H9 (cell line): ENCODE measurements at places on chromosomes 7 and 10. TPM values are rescaled to one million over a fixed set of nuclear protein-coding genes. Genes with fewer than 3 reads are reported as not detected.

- DNase-seq: no peak
These were observed 483.0 kb upstream of the SORCS1 start for GRCh38 chr10:107647462-107647861.

Gene FAM180A
- not detected in 2 replicates for total RNA-seq

- no peak for DNase-seq
These were observed 61.4 kb upstream of the PPP1R3C start for GRCh38 chr10:91694170-91694794.

DNA sequence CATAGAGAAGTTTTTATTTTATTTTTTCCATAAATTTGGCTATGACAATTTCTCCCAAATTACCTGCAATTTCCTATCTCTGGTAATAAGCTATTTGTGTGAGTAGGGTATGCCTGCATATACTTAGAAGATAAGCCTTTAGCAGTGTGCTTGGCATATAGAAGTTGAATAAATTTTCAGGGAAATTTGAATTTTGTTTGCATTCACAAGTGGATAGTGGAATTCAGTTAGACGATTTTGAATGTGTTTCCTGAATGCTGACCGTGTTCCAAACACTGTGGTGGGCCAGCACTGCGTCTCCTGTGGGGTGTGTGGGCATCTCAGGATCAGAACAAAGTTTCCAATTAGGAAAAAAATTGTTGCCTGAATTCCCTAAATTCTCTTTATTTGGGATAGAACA lies 99.3 kb downstream of the PPP1R17 start:
- no peak for DNase-seq

GRCh38 chr10:48527756-48528155 lies 77.1 kb downstream of the ARHGAP22 start:
- peak; percentile 8 for DNase-seq

DNA sequence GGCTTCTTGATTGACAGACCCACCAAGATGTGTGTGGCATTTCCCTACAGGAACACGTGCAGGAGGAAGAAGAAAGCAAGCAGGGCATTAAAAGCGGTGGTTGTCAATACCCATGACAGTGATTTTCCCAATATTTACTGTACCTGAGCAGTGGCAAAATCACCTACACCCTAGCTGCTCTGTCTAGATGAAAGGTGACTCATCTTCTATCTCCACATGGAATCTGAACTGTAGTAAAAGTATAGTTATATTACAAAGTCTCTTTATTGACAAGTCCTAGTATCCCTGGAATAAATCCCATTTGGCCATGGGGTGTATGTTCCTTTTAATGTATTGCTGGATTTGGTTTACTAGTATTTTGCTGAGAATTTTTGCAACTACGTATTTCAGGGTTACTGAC lies 458.8 kb upstream of the SORCS1 start:
- DNase-seq: no peak

GRCh38 chr7:77525231-77525630 lies 11.9 kb upstream of the PTPN12 start:
- DNase-seq: no peak

DNA sequence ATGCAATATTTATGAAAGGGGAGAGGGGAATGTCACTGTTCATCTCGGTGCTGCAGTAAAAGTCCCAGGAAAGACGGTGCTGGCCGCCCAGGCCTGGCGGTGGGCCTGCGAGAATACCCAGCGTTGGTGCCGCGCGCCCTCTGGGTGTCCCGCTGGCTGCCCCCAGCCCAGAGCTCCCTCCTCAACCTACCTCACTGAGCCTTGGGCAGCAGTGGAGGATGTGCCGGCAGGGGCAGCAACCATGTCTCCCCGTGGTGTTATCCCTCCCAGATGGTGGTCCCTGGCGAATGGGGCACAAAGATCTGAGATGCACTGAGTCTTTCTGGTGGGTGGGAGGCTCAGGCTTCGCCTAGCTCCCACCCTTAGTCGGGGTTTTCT lies 9.5 kb upstream of the TLX1 start:
- peak; percentile 31 for DNase-seq

DNA sequence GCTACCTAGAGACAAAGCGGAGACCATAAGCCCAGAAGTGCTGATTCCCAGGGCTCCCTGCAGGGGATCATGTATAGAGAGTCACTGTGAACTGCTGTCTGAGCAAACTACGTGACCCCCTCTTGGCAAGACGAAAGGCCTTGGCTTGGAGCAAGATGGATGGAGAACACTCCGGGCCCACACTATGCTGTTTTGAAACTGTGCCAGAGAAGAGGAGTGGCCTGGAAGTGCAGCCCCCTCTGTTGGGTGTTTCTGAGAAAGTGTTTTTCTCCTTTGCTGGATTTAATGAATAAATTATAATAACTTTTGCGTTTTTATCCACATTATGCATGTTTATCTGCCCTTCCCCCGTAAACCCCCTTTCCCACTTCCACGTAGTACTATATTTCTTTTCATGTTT lies 639.3 kb upstream of the GALNT17 start:
- no peak for DNase-seq

DNA sequence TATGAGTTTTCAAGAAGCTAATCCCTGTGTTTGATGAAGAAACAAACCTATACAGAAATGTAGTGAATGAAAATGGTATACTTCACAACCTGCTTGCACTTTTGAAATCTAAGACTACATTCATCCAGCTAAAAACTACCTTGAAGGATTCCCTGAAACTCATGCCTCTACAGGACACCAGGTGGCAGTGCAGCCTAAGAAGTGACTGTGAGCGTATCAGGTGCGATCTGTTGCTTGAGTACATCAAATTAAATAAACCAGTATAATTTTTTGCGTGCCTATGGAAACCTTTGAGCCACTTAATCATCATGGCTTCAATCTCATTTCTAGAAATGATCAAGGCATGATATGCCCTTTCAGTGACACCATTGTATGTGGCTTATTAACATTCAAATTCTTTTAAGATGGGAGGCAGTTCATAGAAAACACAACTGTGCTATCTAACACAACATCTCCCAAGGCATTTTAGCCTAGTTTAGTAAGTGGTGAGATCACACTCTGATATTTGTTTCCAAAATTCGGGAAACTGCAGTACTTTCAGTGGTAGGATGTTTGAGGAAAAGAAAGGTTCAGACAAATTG lies 57.4 kb downstream of the PPP1R17 start:
- DNase-seq: peak; percentile 55

DNA sequence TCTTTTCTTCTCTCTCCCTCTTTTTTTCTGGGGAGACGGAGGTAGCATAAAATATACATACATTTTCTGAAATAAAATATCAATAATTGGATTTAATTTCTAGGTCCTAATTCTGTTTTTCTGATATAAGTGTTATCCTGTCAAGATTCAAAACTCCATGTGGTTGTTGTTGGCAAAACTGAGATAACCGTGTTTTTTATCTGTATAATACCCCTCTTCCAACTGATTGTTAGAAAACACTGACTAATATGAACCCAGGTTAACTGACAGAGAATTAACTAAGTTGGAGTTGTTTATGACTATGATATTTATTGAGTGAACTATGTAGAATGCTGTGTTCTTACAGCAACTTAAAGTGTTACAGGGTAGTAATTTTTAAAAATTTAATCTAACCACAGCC lies 236.5 kb upstream of the KAT6B start:
- no peak for DNase-seq

Gene BTRC
- total RNA-seq: 20.9 and 24.2 TPM in 2 replicates
